ENCODE measurements at places on chromosomes 2 and 18.

DNA sequence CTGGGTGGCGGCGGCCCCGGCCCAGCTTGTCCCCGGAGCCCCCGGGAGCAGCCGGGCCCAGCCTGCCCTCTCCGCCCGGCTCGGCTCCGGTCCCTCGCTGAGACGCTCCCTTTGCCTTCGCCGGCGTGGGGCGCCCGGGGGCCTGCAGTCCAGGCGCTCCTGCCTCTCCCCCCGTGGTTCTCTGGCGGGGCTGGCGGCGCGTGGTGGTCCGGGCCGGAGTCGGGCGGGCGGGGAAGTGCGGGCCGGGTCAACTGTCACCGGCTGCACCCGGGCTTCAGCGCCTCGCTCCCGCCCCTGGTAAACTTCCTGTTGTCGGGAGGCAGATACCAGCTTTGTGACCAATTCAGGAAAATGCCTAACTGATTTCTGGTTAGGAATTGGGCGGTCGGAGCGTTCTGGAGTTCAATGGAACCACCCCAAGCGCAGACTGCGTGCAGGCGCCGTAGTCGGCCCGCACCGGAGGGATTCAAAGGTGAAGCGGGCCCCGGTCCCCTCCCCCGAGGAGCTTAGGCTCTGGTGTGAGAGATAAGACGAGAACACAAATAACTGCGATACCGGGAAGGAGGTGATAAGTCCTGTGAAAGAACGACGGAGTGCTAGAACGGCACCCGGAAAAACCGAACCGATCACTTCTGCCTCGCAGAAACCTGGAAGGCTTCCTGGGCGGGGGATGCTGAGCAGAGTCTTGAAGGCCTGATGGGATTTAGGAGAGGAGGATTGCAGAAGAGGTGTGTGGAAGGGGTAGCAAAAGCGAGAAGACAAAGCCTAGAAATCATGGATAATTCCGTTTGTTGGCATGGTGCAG, 891 bp downstream of the CAB39 start:
- DNase-seq: peak; percentile 19

GRCh38 chr2:66498289-66498975, 63.5 kb downstream of the MEIS1 start:
- DNase-seq: no peak

GRCh38 chr2:42568401-42569115, at the start of gene MTA3:
Gene MTA3 (plus strand): TSS chr2:42568632. CDS start chr2:42568746, 114 bp downstream.
- peak; percentile 45 for DNase-seq

GRCh38 chr2:17805717-17806363, 10.4 kb upstream of the MSGN1 start:
- no peak for DNase-seq

DNA sequence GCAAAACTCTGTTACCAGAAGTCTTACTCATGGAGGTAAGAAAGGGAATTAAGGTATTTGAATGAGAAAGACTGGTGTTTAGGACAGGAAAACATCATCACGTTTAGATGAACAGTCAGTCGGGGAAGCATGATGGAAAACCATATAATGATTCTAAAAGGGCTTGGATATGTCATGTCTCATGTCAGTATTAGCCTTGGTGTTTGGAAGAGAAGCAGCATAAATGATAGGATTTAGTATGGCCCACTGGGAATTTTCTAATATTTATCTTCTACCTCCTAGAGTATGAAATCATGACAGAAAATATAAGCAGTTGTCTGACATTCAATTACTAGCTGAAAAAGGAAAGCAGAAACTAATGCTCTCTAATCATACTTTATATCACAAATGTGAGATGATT, 1643.6 kb upstream of the CELF4 start:
- no peak for DNase-seq

DNA sequence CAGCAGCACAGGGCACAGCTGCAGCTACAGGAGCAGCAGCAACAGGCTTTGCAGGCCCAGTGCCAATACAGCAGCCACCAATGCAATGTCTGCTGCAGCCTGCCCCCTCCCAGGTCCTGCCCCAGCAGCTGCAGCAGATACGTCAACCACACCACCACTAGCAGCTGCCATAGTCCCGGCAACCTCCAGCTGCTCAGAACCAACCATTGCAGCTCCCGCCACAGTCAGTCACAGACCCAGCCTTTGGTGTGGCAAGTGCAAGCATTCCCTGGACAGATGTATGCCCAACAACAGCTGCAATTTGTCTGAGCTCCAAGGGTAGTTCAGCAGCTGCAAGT, 53.3 kb upstream of the TUBA3E start:
- DNase-seq: no peak

GRCh38 chr18:8890957-8891464, 185.7 kb downstream of the MTCL1 start:
- DNase-seq: no peak

DNA sequence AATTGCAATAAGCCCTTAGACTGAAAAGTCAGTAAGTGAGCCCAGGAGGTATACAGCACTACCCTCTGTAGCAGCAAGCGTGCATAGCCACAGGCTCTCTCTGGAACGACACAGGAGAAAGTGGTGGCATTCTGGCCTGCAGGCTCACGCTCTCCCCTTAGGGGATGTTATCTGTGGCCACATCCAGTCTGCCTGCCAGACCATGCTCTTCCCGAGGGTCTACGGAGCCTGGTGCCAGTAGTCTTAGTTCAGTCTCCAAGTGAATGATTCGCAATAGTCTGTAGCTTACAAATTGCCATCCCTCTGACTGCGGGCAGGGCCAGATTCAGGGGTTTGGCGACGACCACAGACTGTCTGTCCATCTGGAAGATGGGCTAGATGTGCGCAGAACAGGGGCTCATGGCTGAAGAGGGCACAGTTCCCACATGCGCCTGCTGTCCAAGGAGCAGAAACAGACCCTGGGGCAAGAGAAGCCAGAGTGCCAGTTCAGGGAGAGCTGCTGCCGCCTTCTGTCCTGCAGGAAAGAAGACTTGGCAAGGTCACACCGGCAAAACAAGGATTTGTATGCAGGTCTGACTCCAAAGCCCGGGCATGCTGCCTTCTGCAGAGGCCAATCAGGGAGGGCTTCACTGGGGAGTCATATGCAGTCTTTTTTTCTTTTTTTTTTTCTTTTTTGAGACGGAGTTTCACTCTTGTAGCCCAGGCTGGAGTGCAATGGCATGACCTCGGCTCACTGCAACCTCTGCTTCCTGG, 3.5 kb upstream of the KLF11 start:
- no peak for DNase-seq

DNA sequence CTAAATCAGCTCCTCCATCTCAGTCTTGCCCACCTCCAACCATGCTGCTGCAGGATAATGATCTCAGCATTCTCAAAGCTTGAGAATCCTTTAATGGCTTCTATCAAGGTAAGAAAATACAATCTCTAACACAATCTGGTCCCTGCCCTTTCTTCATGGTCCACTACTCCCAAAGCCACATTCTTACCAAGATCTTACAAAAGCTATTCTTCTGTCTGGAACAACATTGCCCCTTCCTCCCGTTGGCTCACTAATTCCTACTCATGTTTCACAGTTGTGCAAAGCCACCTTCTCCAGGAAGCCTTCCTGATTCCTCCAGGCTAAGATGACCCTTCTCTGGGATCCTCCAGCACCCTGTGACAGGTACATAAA, 5.9 kb upstream of the SFXN5 start:
- no peak for DNase-seq

- DNase-seq: no peak
Measured at GRCh38 chr2:136645236-136645828, 120.0 kb upstream of the THSD7B start.

DNA sequence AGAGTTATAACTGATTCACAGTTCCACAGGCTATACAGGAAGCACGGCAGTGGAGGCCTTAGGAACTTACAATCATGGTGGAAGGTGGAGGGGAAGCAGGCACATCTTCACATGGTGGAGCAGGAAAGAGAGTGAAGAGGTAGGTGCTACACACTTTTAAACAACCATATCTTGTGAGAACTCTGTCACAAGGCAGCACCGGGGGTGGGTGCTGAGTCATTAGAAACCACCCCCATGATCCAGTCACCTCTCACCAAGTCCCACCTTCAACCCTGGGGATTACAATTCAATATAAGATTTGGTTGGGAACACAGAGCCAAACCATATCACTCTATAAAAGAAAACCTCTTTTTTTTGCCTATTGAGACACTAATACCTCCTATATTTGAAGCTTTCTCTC, 1108.5 kb upstream of the CDH2 start:
- DNase-seq: no peak

GRCh38 chr2:216716109-216716508, 20.8 kb upstream of the IGFBP5 start:
- DNase-seq: no peak

DNA sequence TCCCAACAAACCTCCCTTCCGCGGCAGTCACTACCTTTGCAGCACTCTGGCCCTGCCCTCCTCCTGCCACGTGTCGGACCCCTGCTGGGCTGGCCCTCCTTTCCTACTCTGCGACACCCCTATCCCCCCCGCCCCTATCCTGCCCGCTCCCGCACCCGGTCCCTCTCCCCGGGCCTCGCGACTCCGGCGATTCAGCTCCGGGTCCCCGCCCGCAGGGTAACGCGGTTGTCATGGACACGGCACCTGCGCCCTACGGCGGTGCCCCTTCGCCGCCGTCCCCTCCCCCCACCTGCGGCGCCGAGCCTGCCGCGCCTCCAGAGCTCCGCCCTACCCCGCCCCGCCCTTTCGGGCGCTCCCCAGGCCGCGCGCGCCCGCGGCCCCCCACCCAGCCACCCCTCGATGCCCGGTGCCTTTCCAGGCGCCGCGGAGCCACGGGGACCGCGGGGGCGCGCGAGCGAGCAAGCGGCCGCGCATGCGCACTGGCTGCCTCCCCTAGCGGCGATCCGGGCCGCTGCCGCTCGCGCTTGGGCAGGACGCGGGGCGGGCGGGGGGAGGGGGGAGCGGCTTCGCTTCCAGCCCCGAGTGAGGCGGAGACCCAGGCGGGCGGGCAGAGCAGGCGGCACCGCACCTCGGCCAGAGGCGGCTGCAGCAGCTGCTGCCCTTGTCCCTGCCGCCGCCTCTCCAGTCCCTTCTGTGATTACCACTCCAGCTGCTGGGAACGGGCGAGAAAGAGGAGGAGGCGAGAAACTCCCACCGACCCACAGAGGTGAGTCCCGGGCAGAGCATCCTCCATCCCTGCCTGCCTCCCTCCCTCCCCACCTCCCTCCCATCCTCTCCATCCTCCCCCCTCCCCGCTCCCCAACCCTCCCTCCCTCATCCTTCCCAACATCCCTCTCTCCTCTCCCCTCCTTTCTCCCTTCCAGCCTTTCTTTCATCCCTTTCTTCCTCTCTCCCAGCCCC, at the start of gene CTNNA2:
TSS of gene CTNNA2 (plus strand) at position 610 of the 960 bp plus-strand sequence.
- peak; percentile 4 for DNase-seq

DNA sequence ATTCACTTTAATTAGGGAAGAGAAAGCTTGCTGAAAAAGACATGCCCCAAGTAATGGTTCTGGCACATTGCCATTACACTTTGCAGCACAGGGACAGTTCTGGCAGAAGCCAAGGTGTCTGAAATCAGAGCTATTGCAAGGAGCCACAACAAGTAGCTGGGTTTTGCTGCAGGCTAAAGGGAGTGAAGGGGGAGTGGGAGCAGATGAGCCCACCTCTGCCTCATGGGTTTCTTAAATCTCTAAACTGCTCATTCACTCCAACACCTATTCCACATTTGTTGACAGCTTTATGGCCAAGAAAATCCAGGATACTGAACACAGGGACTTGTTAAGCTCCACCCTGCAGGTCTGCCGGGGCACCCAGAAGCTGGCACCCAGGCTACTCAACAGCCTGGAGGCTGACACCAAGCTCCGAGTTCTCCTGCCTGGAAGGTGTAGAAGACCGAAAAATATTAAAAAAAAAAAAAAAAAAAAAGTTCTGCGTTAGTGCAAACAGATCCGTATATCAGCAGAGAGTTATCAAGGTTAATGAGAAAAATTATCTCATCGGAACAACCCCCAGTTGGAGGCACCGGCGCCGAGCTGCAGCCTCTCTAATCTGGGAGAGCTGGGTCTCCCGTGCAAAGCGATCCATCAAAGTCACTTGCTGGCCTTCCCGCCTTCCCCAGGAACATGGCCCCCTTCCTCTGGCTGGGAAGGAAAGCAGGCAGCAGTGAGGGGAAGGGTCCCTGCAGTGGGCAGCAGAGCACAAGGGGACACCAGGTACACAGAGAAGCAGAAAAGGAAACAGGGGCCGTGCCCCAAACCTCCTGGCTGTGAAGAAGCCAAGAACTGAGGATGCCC, 123.7 kb downstream of the HNMT start:
- no peak for DNase-seq

- no peak for DNase-seq
Measured at GRCh38 chr2:160674146-160674750, 180.6 kb upstream of the RBMS1 start.

GRCh38 chr2:134089454-134089853, 164.4 kb upstream of the MGAT5 start:
- DNase-seq: no peak

- DNase-seq: no peak
Measured at GRCh38 chr2:103898561-103898960, 955.4 kb upstream of the POU3F3 start.

All from T-helper 1 cell (primary cell).